Activated T-helper 1 cell treated with anti-CD3 and anti-CD28 coated beads, Interleukin-2, amount 50 U/mL, for 16 hours (primary cell): ENCODE measurements at places on chromosomes 12 and 14.

GRCh38 chr14:77032844-77033621 lies 4.5 kb upstream of the IRF2BPL start:
- peak; percentile 63 for DNase-seq

DNA sequence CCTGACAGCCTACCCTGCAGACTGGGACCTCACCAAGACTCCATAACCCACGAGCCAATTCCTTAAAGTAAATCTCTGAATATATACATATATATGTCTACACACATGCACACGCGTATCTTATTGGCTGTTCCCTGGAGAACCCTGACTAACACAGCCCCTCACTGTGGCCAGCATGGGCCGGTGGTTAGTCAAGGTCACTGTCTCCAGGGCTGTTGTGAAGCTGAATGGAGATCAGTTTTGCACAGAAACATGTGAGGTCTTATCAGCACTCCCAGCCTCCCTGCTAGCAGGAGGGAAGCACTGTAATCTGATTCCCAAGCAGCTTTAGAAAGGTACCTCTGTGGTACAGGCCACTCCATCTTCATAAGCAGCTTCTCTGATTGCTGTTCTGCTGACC lies 46.6 kb upstream of the PLEKHG6 start:
- no peak for DNase-seq

- DNase-seq = no peak
These were observed 125.6 kb downstream of the CRACR2A start for GRCh38 chr12:3627336-3627735.

- no peak for DNase-seq
These were observed 56.9 kb downstream of the TAOK3 start for GRCh38 chr12:118315821-118316220.

- DNase-seq = no peak
These were observed 8.0 kb upstream of the TEP1 start for GRCh38 chr14:20421267-20421666.

DNA sequence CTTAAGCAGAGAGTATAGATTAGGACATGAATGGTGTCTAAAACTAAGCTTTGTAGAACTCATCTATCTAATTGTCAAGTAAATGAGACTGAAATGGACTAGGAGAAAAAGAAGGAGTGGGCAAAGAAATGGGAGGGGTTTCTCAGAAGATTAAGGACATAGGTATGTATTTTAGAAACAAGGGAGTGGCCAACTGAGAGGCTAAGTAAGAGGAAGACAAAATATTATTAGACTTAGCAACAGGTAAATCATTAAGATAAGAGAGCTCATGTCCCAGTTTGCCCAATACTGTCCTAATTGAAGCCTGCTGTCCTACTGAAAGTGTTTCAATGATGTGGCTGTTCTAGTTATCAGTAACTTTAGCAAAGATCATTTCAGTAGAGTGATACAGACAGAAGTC lies 171.4 kb downstream of the KITLG start:
- DNase-seq = no peak

DNA sequence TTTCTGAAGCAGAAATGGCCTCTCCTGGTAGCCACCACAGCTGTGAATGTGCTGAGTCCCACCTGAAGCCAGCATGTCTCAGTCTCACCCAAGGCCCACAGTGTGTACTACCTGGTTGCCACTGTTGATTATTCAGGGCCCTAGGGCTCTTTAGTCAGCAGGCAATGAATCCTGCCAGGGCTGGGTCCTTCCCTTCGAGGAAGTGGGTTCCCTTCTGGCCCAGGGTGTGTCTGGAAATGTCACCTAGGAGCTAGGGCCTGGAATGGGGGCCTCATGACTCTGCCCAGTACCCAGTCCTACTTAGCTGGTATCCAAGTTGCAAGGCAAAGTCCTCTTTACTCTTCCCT lies 207.4 kb downstream of the SYNE2 start:
- no peak for DNase-seq

DNA sequence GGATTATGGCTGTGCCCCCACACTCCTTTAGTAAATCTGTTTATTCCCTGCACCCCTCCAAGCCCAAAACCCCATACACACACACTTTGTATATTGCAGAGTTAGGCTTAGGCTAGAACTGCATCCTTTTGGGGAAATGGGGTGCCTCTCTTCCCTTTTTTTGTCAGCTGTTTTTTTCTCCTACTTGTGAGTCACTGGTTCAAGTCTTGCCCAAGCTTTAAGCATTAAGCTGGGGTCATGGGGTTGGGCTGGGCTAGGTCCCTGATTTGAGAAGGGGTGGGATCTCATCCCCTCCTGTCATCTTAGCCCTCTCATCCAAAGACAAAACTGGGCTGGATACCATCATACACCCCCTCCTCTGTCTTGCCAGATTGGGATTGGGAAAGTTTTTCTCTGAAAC lies 1.6 kb downstream of the LRP1 start:
- DNase-seq = no peak
